ENCODE measurements at places on chromosomes 4 and X.

DNA sequence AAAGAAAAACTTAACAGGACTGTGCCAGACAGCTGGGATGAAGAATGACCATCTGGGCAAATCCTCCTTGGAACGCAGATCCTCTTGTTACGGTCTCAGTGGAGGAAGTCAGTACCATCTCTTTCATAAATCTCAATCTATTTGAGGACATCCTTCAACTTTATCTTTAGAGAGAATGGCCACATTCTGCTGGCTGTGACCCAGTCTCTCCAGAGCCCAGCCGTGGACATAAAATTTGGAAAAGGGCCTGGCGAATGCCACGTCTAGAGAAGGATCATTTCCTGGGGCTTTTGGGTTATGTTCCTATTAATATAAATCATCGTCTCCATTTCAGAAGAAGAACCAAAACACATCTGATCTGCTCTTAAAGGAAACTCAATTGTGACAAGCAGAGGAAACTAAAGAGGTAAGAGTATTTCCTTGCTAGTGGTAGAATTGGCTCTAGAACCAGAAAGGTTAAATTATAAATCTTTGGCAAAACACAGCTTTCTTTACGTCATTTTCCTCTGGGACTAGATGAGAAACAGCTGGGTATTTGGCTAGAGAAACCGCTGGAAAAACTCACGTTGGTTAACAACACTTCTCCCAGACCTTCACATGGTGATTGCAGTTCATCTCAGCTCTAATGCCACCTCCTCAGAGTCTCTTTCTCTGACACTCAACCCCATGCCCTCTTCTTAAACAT is 164.7 kb downstream of the CHIC2 start:
- no peak for DNase-seq

- no peak for DNase-seq
Measured at GRCh38 chr4:71266090-71266794, 72.6 kb upstream of the SLC4A4 start.

DNA sequence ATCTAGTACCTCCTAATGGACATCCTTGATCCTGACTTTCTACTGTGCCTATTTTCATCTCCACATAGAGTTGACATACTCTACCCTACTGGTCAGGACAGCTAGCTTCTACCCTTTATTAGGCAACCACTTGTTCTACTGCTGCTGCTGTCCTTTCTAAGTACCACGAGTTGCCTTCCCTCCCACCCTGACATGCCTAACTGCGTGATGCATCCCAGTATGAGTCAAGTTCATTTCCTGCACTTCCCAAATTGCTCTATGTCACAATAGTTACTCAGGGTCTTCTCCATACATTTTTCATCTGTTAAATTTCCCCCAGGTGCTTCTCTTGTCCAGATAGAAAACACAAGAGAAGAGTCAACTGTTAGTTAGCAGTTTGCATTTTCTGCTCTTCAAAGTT is 133.4 kb downstream of the TBC1D19 start:
- no peak for DNase-seq

GRCh38 chr4:101954975-101955678 is 164.6 kb downstream of the BANK1 start:
- no peak for DNase-seq

DNA sequence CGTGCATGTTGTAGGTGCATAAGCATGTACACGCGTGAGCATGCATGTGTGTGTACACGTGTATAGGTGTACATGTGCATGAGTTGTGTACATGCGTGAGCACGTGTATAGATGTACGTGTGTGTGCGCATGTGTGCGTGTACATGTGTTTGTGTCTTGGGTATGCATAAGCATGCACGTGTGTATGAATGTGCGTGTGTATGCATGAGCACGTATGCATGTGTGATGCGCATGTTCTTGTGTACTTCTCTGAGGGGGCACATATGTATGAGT is 9.0 kb downstream of the NAT8L start:
- no peak for DNase-seq
